ENCODE measurements at places on chromosomes 2 and 18. TPM values are rescaled to one million over a fixed set of nuclear protein-coding genes. Genes with fewer than 3 reads are reported as not detected.

SERPINB3 gene
- total RNA-seq = not detected

DNA sequence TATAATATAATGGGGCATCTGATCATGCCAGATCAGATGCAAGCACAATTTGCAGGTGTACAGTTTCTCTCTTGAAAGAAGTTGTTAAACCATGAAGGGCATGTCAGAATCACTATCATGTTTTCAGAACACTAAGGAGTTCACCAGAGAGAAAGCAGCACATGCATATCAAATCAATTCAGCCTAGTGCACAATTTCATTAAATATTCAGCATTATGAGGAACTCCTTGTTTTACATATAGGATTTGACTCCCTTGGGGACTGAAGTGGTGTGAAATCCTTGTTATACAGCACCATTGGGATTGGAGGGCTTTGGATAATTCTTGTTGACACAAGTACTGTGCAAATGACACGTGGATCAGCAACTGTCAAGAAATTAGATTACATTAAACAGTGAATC is 562.1 kb upstream of the KLHL29 start:
- H3K4me3 ChIP-seq = no peak overlapping the region
- no peaks in the 10 kb centered on the region for H3K4me1 ChIP-seq
- no peak for DNase-seq
- no peak overlapping the region for H3K27ac ChIP-seq

ROCK2 gene
- total RNA-seq = 113 TPM

CAVIN2 gene
- 46.3 TPM for total RNA-seq

GRCh38 chr2:64708829-64709228 is 55.1 kb upstream of the SERTAD2 start:
- no peak overlapping the region for H3K27ac ChIP-seq
- H3K4me3 ChIP-seq = no peak overlapping the region
- H3K36me3 ChIP-seq = no peaks in the 10 kb centered on the region
